A172 (cell line): ENCODE measurements at places on chromosomes 6 and 20. TPM values are rescaled to one million over a fixed set of nuclear protein-coding genes. Genes with fewer than 3 reads are reported as not detected.

Gene WFDC2
- total RNA-seq = not detected in 2 replicates

GRCh38 chr6:7219310-7219709 is 93.7 kb downstream of the SSR1 start:
- DNase-seq = peak; percentile 8

GRCh38 chr20:62786157-62786556 is 10.1 kb upstream of the MRGBP start:
- DNase-seq = no peak

DNA sequence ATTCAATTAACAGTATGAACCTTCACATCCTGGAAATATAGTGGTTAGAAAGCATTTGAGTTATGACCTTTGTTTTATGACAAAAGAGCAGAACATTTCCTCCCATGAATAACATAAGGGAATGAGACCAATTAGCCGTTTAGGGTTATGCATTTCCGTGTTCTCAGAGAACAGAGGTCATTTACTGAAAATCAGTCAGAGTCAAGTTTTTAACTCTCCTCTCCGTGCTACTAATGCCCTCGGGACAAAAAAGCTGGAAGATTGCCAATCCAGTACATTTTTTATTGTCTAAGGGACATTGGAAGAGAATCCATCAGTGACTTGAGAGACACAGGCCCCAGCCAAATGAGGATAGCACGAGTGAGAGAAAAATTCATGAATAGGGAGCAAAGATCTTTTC is 632.7 kb downstream of the RFPL4B start:
- peak; percentile 19 for DNase-seq

Gene RALGAPB
- total RNA-seq = 20.0 and 20.8 TPM in 2 replicates

GRCh38 chr20:19935842-19936241 is 81.3 kb upstream of the NAA20 start:
- no peak for DNase-seq

GRCh38 chr6:14023855-14024254 is 93.7 kb upstream of the CD83 start:
- DNase-seq = no peak

Gene CALHM6
- not detected in 2 replicates for total RNA-seq
